ENCODE measurements at places on chromosomes 3 and 15.

DNA sequence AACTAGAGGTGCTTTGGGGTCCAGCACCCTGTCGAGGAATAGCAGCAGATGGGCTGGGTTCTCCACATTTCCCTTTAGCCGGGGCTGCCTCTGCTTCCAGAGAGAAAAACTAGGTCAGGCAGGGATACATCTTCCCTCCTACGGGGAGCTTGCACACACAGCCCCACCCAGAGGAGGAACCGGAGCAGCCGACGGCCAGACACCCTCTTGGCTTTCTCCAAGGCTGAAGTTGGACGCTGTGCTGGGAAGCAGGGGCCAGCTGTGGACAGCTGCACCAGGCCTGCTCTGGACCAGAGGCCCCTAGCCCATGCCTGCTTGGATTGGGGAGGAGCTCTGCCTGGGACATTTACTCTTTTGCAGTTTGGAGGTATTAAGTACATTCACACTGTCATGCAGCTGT is 44.7 kb upstream of the NR2C2 start:
- DNase-seq = no peak

DNA sequence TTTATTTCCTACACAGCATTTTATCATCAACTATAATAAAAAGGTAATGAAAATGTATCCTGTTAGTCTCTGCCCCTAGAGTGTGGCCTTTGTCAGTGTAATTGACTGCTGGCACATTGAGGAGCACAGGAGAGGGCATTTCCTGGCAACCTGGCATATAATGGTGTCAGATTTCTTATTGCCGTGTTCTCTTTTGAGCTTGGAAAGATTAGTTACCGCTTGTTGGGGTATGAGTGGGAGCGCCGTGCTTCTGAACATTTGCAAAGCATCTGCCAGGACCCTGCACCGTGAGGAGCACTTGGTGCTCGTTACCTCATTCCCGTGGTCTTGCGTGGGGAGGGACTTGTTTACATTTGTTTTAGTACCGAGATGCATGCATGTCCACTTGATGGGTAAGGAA is 124.4 kb downstream of the PTPRG start:
- no peak for DNase-seq

DNA sequence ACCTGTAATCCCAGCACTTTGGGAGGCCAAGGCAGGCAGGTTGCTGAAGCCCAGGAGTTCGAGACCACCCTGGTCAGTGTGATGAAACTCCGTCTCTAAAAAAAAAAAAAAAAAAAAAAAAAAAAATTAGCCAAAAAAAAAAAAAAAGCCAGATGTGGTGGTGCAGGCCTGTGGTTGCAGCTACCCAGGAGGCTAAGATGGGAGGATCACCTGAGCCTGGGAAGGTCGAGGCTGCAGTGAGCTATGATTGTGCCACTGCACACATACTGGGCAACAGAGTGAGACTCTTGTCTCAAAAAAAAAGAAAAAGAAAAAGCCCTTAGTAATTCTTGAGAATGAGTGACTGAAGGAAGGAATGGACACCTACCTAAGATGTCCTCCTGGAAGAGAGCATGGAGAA is 105.1 kb downstream of the VGLL4 start:
- DNase-seq = no peak

- DNase-seq = no peak
Measured at GRCh38 chr3:73571238-73571794, 53.4 kb downstream of the PDZRN3 start.

GRCh38 chr3:197874064-197874463 is 75.9 kb upstream of the RPL35A start:
- DNase-seq = no peak

DNA sequence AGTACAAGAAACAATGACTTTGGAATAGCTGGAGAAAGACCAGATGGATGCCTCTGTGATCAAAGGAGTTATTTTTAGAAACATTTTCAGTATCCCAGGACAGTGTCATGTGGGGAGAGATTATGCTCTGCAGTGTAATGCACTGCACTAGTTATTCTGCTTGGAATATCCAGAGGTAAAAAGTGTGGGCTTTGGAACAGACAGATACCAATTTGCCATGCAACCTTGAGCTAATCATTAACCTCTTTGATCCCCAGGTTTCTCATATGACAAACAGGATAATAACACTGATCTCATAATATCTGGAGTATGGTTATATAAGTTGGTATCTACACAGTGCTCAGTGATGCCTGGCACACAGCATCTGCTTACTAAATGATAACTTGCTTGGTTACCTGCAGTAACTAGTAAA is 12.2 kb upstream of the SLC7A14 start:
- no peak for DNase-seq

GRCh38 chr3:167743799-167744198 is 8.3 kb downstream of the SERPINI1 start:
- no peak for DNase-seq

GRCh38 chr15:93500155-93500554 is 411.1 kb upstream of the RGMA start:
- DNase-seq = no peak

GRCh38 chr15:33200903-33201302 is 6.4 kb upstream of the FMN1 start:
- DNase-seq = no peak

GRCh38 chr3:15804553-15805095 is 6.8 kb upstream of the ANKRD28 start:
- DNase-seq = no peak

DNA sequence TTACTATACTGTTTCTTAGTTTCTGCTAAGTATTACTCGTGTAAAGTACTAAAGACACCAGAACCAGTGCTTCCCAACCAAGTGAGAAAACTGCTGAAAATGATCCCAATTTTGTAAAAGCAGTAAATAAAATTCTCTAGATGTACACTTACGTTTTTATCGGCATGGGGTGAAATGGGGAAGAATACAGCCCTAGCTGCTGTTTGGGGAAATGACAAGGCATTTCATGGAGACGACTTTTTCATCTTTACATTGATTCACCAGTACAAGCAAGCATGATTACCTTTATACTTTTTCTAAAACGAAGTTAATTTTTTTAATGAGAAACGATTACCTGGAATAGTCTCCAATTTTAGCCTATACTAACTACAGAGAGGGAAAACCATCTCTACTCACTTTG is 1.4 kb downstream of the PSMD6 start:
- DNase-seq = no peak

GRCh38 chr3:174986685-174987084 is 127.6 kb downstream of the NAALADL2 start:
- DNase-seq = no peak

- DNase-seq = no peak
Measured at GRCh38 chr3:60094392-60094947, 1044.6 kb upstream of the CFAP20DC start.

DNA sequence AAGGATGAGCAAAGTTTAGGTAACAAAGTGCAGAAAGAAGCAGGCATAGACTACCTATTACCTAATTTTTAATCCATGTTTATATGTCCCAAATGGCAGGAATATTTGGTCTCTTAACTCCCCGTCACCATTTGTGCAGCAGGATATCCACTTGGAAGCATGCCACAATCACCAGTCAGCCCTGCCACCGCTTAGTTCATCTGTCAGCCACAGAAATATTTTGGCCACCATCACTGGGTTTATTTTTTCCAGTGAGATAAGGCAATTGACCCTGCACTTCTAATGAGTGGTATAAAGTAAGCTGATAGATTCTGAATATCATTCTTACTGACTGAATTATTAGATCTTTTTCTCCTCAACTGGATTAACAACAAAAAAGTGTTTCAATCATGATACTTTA is 152.9 kb upstream of the SOX2 start:
- no peak for DNase-seq

DNA sequence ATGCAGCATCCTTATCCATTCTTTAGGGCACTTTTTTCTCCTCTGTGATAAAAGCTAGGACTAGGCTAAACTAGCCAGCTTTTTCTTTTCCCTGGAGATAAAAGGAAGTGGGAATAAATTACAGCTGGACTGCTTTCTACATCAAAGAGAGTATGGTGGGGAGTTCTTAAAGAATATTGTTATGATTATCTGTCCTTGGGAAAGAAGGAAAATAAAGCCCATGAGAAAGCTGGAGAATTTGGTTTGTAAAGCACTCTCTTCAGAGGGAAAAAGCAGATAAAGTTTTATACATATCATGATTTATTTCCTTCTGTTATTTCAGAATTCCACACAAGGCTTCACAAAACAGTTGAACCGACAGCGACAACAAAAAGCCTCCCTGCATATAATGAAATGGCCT is 923.0 kb downstream of the DIPK2A start:
- no peak for DNase-seq

GRCh38 chr3:89923921-89924610 is 816.6 kb downstream of the EPHA3 start:
- DNase-seq = no peak

- no peak for DNase-seq
Measured at GRCh38 chr15:80536231-80536630, 132.0 kb downstream of the ARNT2 start.

DNA sequence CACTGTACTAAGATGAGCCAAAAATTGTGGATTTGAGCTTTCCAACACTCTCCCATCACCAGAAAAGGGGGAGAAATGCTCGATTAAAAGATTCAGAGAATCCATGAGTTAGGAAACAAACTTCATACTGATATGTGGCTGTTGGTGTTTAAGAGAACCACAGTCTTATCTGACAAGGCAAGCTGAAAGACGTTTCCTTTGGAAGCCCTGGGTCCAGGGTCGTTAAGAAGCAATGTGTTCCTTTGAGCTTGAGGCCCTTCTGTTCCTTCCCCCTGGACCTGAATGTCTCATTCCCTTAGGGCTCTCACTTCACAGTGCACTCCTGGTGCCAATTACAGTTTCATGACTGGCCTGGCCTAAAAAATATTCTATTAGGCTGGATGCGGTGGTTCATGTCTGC is 524.8 kb upstream of the PPP2R3A start:
- DNase-seq = no peak

DNA sequence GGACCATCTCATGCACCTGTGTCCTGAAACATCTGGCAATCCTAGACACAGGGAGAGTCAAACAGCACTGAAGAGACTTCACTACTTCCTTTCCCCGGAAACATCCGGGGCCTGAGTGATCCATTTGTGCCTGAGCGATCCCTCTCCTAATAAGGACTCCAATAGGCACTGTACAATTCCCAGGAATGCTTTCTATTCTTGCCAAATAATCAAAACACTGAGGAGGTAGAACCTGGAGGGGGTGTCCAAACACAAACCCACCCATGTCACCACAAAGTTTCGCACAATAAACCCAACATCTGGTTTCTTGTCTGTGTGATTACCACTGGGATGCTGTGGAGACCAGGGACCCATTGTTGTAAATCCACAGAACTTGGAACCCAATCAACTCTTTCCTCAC is 205.0 kb downstream of the OPA1 start:
- DNase-seq = no peak

- no peak for DNase-seq
Measured at GRCh38 chr15:57923306-57923705, 142.2 kb downstream of the ALDH1A2 start.

DNA sequence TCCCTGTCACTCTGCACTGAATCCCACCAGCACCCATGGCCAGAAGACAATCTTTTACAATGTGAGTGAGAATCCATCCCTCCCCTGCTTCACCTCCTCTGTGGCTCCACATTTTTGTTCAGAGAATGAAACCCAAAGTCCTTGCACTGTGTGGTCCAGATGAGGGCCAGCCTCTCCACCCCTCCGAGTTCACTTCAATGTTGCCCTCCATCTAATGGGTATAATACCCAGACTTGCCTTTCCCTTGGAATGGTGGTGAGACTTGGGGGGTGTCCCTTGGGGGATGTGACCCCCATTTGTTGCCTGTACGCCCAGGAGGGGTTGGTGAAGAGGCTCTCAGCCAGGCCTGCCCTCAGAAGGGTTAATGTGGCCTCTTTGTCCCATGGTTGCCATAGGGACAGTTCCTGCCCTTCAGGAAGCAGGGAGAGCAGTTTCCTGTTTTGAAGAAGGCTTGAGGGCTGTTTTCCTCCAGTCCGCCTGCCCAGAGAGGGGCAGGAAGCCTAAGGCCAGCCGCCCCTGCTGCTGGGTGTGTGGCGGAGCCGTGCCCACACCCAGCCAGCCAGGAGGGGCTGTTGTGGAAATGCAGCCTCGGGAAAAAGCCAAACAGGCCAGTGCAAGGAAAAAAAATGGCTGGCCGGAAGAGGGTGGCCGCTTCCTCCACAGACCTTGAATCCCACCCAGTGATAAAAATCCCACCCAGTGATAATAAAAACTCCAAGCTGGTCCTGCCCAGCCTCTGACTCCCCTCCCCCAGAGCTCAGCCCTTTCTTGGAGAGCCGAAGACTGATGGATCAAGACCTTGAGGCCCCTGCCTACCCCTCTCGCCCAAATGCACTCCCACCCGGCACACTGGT is 14.6 kb upstream of the FGD5 start:
- DNase-seq = no peak

GRCh38 chr3:7238565-7239295 is 377.8 kb downstream of the GRM7 start:
- DNase-seq = no peak

DNA sequence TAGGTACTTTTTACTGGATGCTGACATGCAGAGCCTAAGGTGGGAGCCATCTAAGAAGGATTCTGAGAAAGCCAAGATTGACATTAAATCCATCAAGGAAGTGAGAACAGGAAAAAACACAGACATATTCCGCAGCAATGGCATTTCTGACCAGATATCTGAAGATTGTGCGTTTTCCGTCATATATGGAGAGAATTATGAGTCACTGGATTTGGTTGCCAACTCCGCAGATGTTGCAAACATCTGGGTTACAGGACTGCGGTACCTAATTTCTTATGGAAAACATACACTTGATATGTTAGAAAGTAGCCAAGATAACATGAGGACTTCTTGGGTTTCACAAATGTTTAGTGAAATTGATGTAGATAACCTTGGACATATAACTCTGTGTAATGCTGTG is 125.1 kb downstream of the PLCL2 start:
- DNase-seq = no peak

DNA sequence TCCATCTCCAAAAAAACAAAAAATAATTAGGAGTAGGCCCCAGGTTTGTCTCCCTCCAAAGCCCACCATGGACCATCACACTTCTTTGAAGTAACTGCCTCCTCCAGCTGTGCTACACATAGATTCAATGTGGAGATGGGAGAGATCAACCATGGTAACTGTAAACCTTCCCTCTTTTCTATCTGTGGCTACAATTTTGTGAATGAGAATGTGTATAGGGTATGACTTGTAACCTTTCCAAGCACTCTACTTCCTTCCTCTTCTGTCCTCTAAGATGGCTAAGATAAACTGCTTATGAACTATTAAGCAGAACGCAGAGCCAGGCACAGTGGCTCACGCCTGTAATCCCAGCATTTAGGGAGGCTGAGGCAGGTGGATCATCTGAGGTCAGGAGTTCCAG is 55.5 kb upstream of the ATP11B start:
- no peak for DNase-seq

GRCh38 chr3:28317438-28318022 is 31.0 kb upstream of the ZCWPW2 start:
- no peak for DNase-seq

- DNase-seq = no peak
Measured at GRCh38 chr3:122132949-122133540, 50.4 kb upstream of the CASR start.

GRCh38 chr3:8780279-8780678 is 10.9 kb upstream of the OXTR start:
- no peak for DNase-seq

GRCh38 chr3:100556673-100557310 is 52.6 kb upstream of the ADGRG7 start:
- no peak for DNase-seq

Measured in activated CD4-positive, CD25-positive, alpha-beta regulatory T cell (primary cell).